ENCODE measurements at places on chromosomes 3 and 15. TPM values are rescaled to one million over a fixed set of nuclear protein-coding genes. Genes with fewer than 3 reads are reported as not detected.

The TRAT1 gene
- 0.95 TPM for total RNA-seq

GRCh38 chr15:66171841-66172240 lies 81.7 kb downstream of the MEGF11 start:
- DNase-seq, result no peak

GRCh38 chr3:170038434-170039110 lies 777 bp downstream of the GPR160 start:
- DNase-seq, result no peak

- DNase-seq, result no peak
Measured at GRCh38 chr3:73114711-73115110, 53.3 kb downstream of the EBLN2 start.

- DNase-seq, result no peak
Measured at GRCh38 chr15:50330921-50331320, 24.1 kb downstream of the GABPB1 start.

DNA sequence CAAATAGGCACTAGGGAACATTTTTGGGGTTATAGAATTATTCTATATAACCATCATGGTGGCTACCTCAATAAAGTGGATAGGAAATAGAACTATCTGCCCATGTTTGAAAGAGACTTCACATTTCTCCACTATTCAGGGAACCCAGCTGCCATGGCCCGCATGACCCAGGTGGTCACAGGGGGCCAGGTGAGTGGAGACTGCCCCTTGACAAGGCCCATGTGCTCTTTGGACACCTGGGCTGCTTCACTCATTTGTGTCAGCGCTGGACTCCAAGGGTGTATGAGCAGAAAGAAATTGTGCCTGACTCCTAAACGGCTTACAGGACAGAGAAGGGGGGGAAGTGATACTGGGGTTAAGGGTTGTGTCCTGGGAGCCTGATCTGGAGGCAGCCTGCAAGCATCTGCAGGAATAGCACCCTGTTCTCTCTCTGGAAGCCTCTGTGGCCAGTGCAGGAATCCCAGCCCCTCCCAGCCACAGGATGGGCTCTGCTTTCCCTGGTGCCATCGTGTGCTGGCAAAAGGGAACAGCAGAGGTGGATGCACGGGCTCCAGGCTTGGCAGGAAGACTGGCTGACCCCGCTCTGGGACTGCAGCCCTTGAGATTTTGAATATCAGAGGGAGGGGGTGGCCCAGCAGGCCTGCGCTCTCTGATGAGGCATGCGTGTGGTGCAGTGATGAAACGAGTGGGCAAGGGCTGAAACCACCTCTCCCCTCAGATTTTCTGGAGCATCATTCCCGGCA lies 9.1 kb upstream of the C3orf22 start:
- no peak for DNase-seq

The ALDH1L1 gene
- total RNA-seq, result 125 TPM

GRCh38 chr3:45343947-45344346 lies 44.4 kb upstream of the LARS2 start:
- DNase-seq, result no peak

GRCh38 chr3:116240261-116240660 lies 205.0 kb downstream of the LSAMP start:
- DNase-seq, result no peak

The ACAP2 gene
- total RNA-seq, result 43.4 TPM

The CHDH gene
- total RNA-seq, result 0.63 TPM

The ZNF860 gene
- total RNA-seq, result 0.50 TPM

DNA sequence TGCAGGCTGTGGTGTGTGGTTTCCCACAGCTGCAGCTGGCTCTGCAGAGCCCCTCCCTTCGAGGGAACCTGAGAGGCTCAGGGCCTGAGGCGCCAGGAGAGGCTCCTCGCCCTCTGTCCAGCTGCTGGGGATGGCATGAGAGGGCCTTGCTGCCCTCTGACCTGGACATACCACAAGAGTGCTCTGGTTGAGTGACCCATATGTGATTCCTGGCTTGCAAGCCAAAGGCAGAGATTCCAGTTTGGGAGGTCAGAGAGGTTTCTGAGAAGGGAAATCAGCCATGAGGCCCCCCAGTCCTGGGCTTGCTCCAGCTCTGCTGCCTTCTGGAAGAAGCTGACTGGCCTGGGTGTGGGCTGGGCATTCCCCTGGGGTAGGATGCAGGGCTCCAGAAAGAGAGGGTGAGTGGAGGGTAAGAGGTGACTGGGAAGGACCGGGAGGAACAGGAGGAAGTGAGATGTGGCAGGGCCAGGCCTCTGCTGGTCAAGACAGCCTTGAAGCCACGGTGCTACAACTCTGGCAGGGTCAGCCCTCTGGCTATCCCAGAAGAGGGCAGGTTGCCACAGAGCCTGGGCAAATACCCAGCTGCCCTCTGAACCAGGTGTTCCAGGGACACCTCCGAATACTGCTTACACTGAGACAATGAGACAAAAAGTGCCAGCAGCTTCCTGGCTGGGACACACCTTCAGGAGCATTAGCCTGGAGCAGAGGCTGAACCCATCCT lies 16.0 kb upstream of the SRP14 start:
- DNase-seq, result no peak

GRCh38 chr3:94626573-94626972 lies 563.7 kb downstream of the NSUN3 start:
- DNase-seq, result no peak

DNA sequence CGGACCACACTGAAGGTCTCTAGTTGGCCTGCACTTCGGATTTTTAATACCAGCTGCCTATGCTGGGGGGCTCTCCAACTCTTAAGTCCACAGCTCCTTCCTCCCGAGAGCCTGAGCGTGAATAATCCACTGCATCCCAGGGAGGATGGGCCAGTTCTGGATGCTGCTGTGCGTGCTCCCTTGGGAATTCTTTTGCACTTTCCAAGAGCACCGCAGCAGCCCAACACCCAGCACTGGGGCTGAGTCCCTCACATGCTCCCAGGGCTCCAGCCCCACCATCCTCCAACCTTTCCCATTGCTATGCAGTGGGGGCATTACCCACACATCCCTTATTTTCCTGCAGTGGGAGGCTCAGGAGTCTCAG lies 136.4 kb upstream of the IQSEC1 start:
- DNase-seq, result no peak

- no peak for DNase-seq
Measured at GRCh38 chr3:172089250-172089649, 49.9 kb downstream of the FNDC3B start.

GRCh38 chr3:182795389-182795782 lies 2.1 kb downstream of the ATP11B start:
- no peak for DNase-seq

The FMN1 gene
- total RNA-seq, result 27.7 TPM
